CD4-positive, CD25-positive, alpha-beta regulatory T cell (primary cell): ENCODE measurements at places on chromosomes 7 and 10. TPM values are rescaled to one million over a fixed set of nuclear protein-coding genes. Genes with fewer than 3 reads are reported as not detected.
A peak's percentile ranks its signal among the peaks of the same experiment; 100 is the strongest.

DNA sequence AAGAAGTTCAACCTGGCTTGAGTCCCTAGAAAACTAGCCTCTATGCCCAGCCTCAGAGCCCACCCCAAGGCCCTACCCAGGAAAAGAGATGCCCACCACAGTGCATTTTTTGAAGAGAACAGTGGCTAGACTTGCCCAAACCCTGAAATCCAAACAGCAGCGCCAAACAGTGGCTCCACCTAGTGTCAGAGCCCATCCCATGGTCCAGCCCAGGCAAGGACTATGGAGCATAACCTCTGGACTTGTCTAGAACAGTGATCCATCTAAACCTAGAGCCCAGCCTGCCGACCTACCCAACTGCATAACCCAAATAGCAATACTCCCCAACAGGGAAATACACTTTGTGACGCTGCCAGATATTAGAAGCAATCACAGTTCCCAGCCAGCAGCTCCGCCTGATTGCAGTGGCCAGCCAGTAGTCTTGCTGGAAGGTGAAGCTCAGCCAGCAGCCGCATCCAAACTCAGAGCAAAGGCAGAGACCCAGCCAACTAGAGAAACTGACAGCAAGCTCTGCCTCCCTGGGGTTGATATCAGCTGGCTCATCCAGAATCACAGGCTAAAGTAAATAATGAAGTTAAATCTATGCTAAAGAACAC is 44.5 kb downstream of the HBP1 start:
- H3K4me3 ChIP-seq, result no peak overlapping the region
- H3K36me3 ChIP-seq, result peaks cover 33% of the 10 kb centered on the region
- no peak overlapping the region for H3K27ac ChIP-seq
- DNase-seq, result no peak
- no peaks in the 10 kb centered on the region for H3K27me3 ChIP-seq
- no peaks in the 10 kb centered on the region for H3K4me1 ChIP-seq

DNA sequence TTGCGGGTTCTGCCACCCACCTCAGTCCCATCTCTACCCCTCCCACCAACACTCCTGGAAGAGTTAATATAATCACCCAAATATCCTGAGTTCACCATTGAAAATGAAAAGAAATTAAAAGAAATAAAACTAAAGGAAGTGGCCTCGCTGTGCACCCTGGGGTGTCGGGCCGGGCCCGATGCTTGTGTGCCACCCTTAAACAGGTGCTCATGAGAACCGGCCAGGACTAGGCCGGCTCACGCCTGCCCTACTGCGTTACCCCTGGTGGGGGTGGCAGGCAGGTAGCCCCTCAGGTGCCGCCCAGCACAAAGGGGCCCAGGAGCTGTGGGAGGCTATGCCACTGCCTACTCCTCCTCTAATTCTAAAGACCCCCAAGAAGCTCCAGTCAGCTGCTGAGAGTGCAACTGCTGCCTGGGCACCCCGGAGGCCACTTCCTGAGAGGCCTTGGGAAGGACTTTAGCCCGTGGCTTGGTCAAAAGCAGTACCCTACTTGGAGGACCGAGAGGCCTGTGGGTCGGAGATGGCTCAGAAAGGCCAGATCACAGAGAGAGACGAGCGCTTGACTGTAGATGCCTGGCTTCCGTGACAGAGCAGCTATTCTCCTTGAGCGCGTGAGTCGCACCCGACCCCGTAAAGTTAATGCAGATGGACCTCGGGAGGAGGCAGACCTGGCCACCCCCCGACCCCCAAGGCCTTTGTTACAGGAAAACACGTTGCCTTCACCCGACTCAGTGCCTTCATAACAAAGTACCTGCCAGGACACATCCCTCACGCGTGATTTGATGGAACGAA is 51.0 kb upstream of the PPP2R2D start:
- H3K27ac ChIP-seq, result no peak overlapping the region
- H3K4me1 ChIP-seq, result no peaks in the 10 kb centered on the region
- H3K36me3 ChIP-seq, result no peaks in the 10 kb centered on the region
- H3K4me3 ChIP-seq, result no peak overlapping the region
- DNase-seq, result no peak

- peaks cover 2% of the 10 kb centered on the region for H3K27me3 ChIP-seq
- no peak for DNase-seq
- no peaks in the 10 kb centered on the region for H3K36me3 ChIP-seq
- H3K4me1 ChIP-seq, result no peaks in the 10 kb centered on the region
- no peak overlapping the region for H3K27ac ChIP-seq
Measured at GRCh38 chr7:99720800-99721595, 14.0 kb downstream of the CYP3A7 start.

GRCh38 chr7:4775848-4776623 is 613 bp downstream of the AP5Z1 start:
- peak overlapping the region; percentile 97 for H3K27ac ChIP-seq
- peak overlapping the region; percentile 95 for H3K4me3 ChIP-seq
- H3K36me3 ChIP-seq, result peaks cover 10% of the 10 kb centered on the region

DNA sequence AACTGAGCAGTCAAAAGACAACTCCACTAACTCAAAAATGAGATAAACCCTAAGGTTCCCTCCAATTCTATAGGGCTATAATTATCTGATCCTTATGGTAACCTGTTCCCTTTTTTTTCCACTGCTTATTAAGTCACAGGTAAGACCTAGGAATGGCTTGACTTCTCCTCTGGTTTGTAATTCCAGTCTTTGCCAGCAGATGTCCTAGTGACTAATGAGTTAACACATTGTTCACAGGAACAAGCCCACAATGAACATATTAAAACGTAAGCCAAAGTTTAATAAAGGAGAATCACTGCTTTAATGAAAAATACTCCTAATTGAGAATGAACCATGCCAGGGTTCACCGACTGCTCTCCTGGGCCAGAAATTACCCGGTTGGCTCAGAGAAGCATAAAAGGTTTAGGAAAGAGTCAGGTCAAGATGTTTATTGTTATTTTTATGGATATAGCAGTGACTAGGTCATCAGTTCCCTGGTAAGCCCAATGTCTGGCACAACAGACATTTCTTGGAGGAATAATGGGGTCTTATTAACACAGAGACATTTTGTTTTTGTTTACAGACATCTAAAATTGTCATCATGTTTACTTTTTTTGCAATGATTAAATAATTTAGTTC is 120.1 kb downstream of the ELAPOR2 start:
- H3K4me1 ChIP-seq, result no peaks in the 10 kb centered on the region
- peaks cover 3% of the 10 kb centered on the region for H3K36me3 ChIP-seq
- H3K27ac ChIP-seq, result no peak overlapping the region
- peak; percentile 67 for DNase-seq
- peaks cover 1% of the 10 kb centered on the region for H3K27me3 ChIP-seq

DNA sequence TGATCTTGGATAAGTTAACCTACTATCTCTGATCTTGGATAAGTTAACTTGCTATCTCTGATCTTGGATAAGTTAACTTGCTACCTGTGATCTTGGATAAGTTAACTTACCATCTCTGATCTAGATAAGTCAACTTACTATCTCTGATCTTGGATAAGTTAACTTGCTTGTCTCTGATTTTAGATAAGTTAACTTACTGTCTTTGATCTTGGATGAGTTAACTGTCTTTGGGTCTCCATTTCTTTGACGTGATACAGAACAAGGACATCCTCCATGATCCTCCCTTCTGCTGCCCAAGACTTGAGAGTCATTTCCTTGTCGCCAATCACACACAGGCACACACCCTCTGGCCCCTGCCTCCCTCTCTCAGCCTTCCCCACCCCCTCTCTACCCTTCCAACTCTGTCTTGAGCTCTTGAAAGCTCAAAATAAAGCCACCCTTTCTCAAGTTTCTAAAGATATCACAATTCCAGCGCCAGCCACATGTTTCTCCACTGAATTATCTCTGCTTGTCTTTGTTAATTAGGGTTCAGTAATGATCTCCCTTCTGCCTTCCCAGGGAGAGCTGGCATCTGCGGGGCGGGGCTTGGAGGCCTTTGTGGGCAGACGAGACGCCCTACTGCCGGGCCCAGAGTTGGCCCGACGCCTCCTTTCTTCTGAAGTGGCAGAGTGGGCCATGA is 85.1 kb upstream of the GTF2I start:
- no peak overlapping the region for H3K4me3 ChIP-seq
- DNase-seq, result no peak
- H3K27me3 ChIP-seq, result no peaks in the 10 kb centered on the region
- no peaks in the 10 kb centered on the region for H3K36me3 ChIP-seq

GRCh38 chr7:144549861-144550260 is 146.4 kb upstream of the NOBOX start:
- no peak overlapping the region for H3K4me3 ChIP-seq
- H3K4me1 ChIP-seq, result no peaks in the 10 kb centered on the region
- DNase-seq, result no peak
- H3K36me3 ChIP-seq, result peaks cover 7% of the 10 kb centered on the region

- peaks cover 5% of the 10 kb centered on the region for H3K4me1 ChIP-seq
- H3K36me3 ChIP-seq, result no peaks in the 10 kb centered on the region
- peak; percentile 15 for DNase-seq
- H3K27me3 ChIP-seq, result peaks cover 4% of the 10 kb centered on the region
- peak overlapping the region; percentile 81 for H3K4me3 ChIP-seq
Measured at GRCh38 chr7:106768324-106768751, 96.7 kb upstream of the PIK3CG start.

DNA sequence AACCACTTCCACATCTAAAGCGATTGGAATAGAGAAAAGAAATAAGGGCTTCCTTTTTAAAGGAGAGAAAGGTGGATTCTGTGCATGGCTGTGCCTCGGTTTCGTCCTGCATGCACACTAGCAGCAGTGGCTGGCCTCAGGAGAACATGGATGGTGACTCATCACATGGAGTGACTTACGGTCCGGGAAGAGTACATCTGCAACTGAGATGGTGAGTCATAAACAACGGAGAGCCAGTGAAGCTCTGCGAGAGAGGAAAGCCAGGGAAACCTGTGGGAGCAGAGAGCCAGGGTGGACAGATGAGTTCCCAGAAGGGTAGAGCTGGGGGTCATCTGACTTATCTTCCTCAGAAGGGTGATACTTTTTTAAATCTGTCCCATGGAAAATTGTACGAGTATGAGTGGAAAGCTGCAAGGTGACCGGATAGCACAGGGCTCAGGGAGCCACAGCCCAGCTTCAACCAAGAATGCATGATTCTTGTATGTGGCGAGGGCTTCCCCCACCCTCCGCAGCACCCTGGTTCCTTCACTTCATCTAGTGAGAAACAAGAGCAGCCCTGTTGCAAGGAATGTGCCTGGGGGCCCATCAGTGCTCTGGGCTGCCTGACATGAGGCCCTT is 259.1 kb downstream of the KLF6 start:
- no peak for DNase-seq
- no peaks in the 10 kb centered on the region for H3K4me1 ChIP-seq
- no peak overlapping the region for H3K4me3 ChIP-seq
- no peaks in the 10 kb centered on the region for H3K27me3 ChIP-seq
- no peak overlapping the region for H3K27ac ChIP-seq
- no peaks in the 10 kb centered on the region for H3K36me3 ChIP-seq

DNA sequence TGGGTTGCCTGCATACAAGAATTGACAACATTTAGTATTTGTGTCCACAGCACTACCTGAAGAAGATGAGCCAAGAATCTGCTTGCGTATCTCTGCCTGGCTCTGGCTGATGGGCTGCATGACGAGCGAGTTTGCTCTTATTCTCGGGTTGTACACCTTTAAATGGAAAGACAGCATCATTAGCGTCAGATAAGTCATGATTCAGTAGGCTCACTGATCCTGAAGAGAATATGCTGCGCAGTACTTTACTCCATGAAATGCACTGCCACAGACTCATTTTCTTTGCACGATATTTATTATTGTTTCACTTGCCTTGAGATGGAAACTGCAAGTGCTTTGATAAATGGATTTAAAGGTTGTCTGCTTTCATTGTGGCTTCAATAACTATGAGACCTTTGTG is 28.6 kb downstream of the DHX32 start:
- no peaks in the 10 kb centered on the region for H3K4me1 ChIP-seq
- H3K4me3 ChIP-seq, result no peak overlapping the region
- peaks cover 8% of the 10 kb centered on the region for H3K36me3 ChIP-seq
- DNase-seq, result no peak

GRCh38 chr7:143384148-143384547 is 3.0 kb downstream of the ZYX start:
- peaks cover 16% of the 10 kb centered on the region for H3K36me3 ChIP-seq
- no peaks in the 10 kb centered on the region for H3K27me3 ChIP-seq
- no peak for DNase-seq
- peak overlapping the region; percentile 36 for H3K27ac ChIP-seq

GRCh38 chr10:69787681-69788080 is 14.0 kb upstream of the COL13A1 start:
- no peaks in the 10 kb centered on the region for H3K27me3 ChIP-seq
- H3K4me1 ChIP-seq, result no peaks in the 10 kb centered on the region
- H3K27ac ChIP-seq, result no peak overlapping the region
- no peak for DNase-seq
- H3K4me3 ChIP-seq, result no peak overlapping the region

- no peaks in the 10 kb centered on the region for H3K36me3 ChIP-seq
- H3K27ac ChIP-seq, result no peak within 1 kb of the TSS
- peaks cover 16% of the 10 kb centered on the region for H3K4me1 ChIP-seq
- peaks cover 19% of the 10 kb centered on the region for H3K27me3 ChIP-seq
- H3K4me3 ChIP-seq, result no peak within 1 kb of the TSS
Measured at GRCh38 chr10:118595598-118596425, at the start of gene PRLHR. Gene PRLHR (minus strand): TSS chr10:118595648. CDS start chr10:118595244, 404 bp downstream.

DNA sequence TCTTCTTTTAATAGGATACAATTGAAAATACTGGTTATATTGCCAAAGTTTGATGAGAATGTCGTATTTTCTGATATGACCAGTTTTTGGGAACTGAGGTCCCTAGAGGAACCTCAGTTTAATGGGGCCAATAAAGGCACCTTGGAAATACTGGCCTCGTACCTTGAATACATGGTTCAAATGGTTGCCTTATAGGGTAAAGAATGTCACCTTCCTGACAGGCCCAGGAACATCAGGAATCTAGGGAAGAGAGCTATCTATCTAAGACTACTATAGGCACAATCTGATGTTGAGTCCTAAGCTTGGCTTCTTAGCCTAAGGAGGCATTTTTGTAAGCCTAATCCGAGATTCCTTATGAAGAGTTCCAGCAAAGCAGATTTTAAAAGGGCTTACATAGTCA is 9.3 kb downstream of the SHTN1 start:
- no peak overlapping the region for H3K27ac ChIP-seq
- no peaks in the 10 kb centered on the region for H3K4me1 ChIP-seq
- H3K36me3 ChIP-seq, result no peaks in the 10 kb centered on the region
- no peak for DNase-seq

DNA sequence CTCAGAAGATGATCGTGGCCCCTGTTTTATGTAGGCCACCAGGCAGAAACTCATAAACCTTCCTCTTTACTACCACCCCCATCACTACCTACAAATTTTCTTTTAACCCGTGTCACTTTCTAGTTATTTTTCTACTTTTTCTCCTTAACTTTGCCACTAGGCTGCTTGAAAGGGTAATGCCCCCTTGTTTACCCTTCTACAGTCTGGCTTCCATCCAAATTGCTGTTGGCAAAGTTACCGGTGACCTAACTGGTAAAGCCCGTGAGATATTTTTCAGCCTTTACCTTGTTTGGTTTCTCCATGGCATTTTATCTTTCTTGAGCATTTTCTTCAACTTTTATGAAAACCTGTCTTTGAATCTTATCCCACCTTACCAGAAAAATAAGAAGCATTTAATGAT is 153.0 kb downstream of the WNT2 start:
- no peak overlapping the region for H3K4me3 ChIP-seq
- no peaks in the 10 kb centered on the region for H3K4me1 ChIP-seq
- no peaks in the 10 kb centered on the region for H3K36me3 ChIP-seq
- DNase-seq, result no peak

The SAMD9L gene
- 46.3 TPM for total RNA-seq

The EPHB4 gene
- total RNA-seq, result 3.0 TPM

The PNLIPRP2 gene
- total RNA-seq, result not detected

The SERPINE1 gene
- total RNA-seq, result 0.39 TPM

The TSPAN12 gene
- total RNA-seq, result not detected

The GRM8 gene
- total RNA-seq, result not detected

The KEL gene
- 1.1 TPM for total RNA-seq
